Activated CD4-positive, alpha-beta T cell treated with anti-CD3 and anti-CD28 coated beads, Interleukin-2, amount 10 ng/mL, durations not matched to agents 7 days and 5 days (primary cell): ENCODE measurements at places on chromosomes 12 and 14.

GRCh38 chr12:111578276-111578970 is 20.7 kb downstream of the ATXN2 start:
- no peak for DNase-seq

DNA sequence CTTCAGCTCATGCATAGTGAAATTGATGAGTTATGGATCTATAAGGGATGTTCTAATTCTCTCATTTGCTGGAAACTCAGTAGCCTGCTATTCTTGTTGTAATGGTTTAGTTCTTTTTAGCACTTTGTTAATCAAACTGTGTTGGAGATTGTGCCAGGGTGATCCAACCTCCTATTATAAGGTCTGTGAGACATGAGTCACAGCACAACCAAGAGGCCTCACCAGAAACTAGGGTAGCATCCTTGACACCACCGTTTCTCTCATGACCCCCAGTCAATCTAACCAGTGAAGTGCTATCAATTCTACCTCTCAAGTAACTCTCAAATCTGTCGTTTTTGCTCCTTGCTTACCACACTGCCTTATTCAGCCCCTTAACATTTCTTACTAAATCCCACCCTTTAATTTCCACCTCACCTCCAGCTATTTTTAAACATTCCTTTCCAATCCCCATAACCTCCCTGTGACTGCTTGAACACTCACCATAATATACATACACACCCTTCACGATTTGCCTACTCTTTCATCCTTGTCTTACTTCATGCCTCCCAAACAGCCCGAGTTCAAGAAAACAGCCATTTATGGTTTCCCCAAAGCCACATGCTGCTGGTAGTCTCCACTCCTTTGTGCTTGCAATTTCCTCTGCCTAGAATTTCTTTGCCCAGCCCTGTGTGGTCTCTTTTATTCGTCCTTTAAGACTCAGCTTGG is 53.9 kb upstream of the NUDT4 start:
- no peak for DNase-seq

- no peak for DNase-seq
Observed at GRCh38 chr12:124543590-124544310, 23.7 kb downstream of the NCOR2 start.

GRCh38 chr12:118544569-118544968 is 168.2 kb downstream of the SUDS3 start:
- no peak for DNase-seq

GRCh38 chr14:91509083-91509877 is 830 bp downstream of the PPP4R3A start:
- DNase-seq: peak; percentile 42

DNA sequence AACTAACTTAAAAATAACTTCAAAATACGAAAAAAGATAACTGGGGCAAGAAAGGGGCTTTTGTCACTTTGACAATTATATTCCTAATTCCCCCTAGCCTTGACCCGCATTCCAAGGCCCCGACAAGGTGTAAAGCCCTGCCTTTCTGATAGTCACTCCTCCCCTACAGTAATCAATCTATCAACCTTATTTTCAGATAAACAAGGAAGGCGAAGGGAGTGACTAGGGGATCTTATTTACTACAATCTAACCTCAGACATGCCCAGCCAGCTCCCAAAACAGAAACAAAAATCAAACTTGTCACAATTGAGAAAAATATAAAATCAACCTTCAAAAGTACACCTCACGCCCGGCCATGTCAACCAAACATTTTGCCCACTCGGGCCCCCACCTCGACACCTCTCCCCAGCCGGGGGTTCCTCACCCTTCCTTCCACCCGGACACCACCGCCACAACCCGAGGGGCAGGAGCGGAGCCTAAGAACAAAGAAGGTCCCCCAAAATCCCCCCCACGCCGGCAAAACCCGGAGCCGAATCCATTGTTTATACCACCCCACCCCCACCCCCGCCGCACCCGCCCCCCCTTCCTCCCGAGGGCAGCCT is 562 bp downstream of the ZFYVE1 start:
- peak; percentile 16 for DNase-seq
